ENCODE measurements at places on chromosomes 6 and 20.

- no peak for DNase-seq
Observed at GRCh38 chr6:149166336-149166735, 151.2 kb upstream of the TAB2 start.

DNA sequence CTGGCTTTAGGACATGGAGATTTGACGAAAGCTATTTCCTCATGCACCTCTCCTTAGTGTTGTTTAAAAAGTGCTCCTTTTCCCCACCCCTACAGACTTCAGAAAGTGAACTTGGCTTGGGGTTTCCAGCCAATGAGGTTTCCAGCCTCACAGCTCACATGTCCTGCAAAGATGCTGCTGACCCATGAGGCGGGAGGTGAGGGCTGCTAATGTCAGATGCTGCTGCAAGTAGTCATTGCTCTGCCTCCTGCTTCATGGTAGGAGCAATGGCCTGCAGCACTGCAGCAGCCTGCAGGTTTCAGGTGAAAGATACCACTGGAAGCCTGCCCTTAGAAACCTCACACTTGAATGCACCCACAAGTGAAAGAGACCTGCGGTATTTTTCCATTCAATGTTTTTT is 112.8 kb downstream of the LAMP5 start:
- no peak for DNase-seq

GRCh38 chr6:19551611-19552010 is 285.6 kb upstream of the ID4 start:
- no peak for DNase-seq

DNA sequence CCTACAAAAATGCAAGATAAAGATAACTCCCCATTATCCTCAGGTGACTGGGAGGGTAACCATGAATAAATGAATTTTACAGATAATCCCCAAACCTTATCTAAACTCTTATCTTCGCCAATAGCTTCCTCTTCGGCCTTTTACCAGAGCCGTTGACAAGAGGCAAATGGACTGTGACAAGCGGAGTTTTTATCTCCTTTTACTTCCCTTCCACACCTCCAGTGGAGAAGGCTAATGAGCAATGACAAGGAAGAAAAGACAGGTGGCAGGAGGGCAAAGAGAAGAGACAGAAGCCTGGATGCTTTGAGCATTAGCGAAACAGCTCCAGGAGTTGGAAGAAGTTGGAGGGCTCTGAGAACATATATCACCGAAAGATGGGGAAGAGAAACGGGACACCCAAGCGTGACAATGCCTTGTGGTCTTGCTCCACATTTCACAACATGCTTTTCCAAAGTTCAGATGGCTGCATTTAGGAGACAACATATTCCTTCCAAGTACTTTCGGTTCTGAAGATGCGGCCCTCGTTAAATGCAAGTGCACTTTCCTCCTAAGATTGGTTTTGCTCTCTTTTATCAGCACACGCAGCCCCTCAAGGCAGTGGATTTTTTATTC is 69.2 kb downstream of the PRDM1 start:
- no peak for DNase-seq

DNA sequence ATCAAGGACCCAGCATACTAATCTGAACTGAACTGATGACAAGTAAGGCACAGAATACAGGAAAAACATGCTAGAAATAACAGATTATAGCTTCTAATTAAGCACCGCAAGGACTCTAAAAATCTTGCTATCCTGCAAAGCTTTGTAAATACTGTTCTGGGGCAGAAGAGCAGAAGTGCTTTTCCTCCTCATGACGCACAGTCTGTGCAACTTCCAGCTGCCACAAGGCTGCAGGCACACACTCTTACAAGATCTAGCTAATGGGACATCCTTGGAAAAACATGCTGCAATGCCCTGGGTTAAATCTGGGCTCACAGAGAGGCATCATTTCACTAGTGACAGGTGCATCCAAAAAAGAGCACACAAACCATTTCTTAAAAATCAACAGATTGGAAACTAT is 188.6 kb downstream of the GJA10 start:
- no peak for DNase-seq

GRCh38 chr20:3734111-3734843 is 1.8 kb downstream of the HSPA12B start:
- DNase-seq, result no peak

- DNase-seq, result no peak
Observed at GRCh38 chr20:48126227-48126740, 341.0 kb upstream of the SULF2 start.

- no peak for DNase-seq
Observed at GRCh38 chr6:36493859-36494258, 51.1 kb downstream of the KCTD20 start.

DNA sequence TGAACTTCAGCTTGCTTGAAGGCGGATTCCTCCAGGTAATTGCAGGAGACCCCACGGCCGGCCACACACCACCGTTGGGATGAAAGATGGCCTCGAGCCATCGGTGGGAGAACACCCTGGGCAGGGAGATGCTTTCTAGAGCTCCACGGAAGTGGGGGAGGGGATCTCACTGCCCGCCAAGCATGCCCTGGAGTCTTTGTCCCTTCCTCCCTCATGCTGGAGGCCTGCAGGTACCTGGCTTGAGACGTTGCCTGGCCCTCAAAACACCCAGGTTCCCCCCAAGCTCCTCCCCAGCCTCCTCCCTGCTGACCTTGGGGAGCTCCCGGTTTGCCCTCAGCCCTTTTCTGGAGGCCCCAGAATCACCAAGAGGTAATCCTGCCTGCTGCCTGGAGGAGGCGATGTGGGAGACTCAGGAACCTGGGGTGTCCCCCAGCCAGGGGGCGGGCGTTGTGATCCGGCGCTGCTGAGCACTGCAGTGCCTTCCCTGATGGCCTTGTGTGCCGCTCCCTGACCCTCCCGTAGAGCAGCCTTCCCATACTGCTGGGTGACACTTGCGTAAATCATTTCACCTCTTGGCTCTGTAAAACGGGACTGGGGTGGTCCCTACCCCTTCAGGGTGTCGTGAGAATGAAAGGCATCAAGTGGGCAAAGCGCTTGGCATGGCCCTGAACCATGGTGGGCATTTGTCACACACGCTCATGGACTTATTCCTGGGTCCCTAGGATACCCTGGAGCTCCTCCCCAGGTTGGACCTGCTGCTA is 91.4 kb downstream of the CEBPB start:
- DNase-seq, result peak; percentile 23

- no peak for DNase-seq
Observed at GRCh38 chr6:5246141-5247097, 14.3 kb downstream of the LYRM4 start.

DNA sequence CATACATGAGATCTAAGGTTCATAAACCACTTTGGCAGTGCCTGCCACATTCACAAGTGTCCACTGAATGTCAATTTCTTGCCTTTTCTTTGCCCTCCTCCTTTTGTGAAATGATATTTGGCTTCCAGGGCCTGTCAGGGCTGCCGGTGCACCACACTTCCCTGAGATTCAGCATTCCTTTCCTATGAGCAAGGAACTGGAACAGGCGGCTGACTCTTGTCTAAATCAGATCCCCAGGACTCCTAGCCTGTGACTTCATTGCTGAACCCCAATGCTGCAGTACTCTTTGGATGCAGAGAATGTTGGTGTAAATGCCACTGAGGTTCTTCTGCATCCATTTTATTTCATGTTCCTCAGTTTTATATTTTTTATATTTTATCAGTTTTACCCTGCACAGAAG is 172.2 kb downstream of the ARID1B start:
- DNase-seq, result no peak
